ENCODE measurements at places on chromosomes 12 and 14.

DNA sequence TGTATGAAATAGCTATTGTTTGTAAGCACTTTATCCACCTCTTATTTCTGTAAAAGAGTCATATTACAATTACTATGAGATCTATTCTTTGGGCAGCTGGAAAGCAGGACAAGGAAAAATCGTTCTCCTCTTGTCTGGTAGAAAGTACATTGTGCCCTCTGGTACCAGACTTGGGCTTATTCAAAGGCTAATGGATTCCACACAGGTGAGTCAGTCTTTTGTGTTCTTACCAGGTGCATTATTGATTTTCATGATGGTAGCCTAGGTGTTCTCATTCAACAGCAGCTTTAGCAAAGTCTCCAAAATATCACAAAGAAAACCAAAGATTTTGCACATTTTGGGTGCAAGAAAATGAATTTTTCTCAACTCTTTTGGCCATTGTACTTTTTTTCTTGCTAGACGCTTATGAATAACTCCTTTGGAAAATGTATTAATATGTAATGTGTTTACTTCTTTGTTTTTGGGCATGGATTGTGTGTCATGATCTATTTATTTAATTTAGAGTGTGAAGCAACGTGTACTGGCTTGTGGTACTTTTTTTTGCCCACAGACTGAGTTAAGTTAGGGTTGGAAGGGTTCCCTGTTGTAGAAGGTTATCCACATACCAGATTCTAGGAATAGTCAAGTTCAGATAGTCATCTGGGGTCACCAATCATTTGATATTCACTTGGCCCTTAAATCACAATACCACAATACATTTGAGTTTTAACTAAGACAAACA, 26.2 kb downstream of the MNAT1 start:
- no peak for DNase-seq

- DNase-seq: no peak
Measured at GRCh38 chr14:57066887-57067513, 201.7 kb downstream of the EXOC5 start.

- no peak for DNase-seq
Measured at GRCh38 chr12:100348657-100349454, 8.0 kb upstream of the SLC17A8 start.

DNA sequence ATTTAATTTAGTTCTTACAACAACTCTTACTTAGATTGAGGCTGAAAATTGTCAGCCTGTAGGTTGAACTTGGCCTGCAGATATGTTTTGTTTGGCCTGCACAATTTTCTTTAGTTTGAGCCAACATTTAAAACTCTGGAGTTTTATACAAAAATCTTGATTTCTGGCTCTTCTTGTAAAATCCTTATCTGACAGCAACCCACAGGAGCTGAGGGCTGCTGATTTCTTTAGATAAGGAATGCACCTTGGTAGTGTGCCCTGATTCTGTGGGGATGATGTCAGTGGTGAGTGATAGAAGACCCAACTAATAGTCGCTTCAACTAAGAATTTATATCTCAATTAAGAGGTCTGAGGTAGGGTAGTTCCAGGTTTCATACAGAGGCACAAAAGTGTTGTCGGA, 49.5 kb downstream of the SOCS2 start:
- DNase-seq: no peak

DNA sequence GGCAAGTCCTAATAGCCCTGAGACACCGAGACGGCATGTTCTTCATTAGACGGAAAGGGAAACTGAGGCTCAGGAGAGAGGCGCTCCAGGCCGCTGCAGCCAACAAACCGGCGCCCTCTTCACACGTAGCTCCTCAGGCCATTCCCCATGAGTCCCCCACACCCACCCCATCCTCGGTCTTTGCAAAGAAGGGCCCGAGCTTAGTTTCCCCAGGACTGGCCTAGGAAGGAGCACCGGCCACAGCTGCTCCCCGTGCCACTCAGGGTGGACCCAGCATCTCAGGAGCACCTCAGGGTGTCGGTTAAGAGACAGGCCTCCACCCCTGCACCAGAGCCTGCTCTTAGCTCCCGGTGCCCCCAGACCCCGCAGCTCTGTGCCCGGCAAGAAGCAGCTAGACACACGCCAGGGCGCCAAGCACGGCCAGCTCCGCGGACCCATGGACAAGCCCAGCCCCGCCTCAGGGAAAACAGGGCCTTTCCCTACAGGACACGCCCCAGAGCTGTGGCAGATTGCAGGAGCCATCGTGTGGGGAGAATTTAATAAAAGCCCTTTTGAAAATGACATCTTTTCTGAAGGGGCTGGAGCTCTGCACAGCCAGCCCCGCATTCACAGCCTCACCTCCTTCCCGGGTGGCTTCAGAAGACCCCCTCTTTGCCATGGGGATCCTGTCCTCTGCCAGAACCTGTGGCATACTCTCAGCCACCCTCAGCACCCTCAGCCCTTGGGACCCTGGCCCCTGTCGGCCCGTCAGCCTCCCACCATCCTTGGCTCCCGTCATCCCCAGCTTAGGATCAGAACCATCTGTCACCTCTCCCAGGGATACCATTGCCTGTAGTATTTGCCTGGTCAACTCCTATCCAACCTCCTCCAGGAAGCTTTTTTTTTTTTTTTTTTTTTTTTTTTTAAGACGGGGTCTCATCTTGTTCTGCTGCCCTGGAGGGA, 59.7 kb downstream of the LGMN start:
- no peak for DNase-seq

DNA sequence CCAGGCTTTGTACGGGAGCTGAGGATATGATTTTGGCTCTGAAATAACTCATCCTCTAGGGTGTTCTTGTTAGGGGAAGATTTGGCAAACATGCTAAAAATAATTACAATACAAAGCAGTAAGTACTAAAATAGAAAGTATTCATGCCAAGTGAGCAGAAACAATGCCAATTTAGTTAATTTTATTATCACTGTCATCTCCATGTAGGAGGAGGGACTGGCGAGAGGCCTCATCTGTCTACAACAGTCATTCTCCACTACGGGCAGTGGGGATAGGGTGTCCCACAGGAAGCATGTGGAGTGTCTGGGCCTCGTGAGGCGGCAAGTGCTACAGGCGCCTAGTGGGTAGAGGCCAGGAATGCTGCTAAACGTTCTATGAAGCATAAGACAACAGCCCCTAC, 3.3 kb downstream of the ISM2 start:
- no peak for DNase-seq

GRCh38 chr14:64612021-64612380, 62.2 kb downstream of the PPP1R36 start:
- no peak for DNase-seq

DNA sequence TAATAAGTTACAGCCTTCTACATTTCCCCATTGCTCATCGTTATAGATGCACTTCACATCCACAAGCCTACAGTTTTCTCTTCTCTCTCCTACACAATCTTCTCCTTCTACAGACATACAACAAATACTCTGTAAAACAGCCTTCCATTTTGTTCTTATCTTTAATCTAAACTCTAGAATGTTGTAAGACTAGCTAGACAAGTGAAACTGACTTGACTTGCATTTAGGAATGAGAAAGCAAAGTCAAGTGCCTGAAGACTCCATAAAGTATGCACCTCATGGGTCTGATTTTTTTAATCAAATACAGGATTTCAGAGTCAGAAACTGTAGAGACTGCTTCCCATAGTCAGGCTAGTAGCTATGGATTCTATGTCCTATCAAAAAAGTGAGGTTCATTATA, 190.3 kb downstream of the KLHL28 start:
- no peak for DNase-seq

- DNase-seq: no peak
Measured at GRCh38 chr14:91996948-91997371, 42.9 kb downstream of the TRIP11 start.
